ENCODE measurements at places on chromosomes 7 and 10.

- peak; percentile 86 for DNase-seq
Measured at GRCh38 chr7:134692344-134692705, 45.7 kb downstream of the BPGM start.

DNA sequence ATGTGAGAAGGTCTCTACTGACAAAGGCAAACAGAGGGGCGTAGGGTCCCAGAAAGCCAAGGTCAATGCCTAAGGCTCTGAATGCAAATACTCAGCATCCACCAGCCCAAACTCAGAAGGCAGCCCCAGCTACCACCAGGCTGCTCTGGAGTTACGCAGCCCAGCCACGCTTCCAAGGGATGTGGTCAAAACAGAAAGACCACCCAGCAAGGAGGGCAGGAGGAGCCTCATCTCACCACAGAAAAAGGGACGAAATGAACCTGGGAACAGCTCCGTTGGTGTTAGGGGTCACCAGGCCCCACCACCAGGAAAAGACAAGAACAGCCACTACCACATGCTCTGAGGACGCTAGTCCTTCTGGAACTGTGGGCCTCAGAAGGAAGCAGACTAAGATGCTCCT is 65.1 kb downstream of the CTBP2 start:
- DNase-seq: no peak

DNA sequence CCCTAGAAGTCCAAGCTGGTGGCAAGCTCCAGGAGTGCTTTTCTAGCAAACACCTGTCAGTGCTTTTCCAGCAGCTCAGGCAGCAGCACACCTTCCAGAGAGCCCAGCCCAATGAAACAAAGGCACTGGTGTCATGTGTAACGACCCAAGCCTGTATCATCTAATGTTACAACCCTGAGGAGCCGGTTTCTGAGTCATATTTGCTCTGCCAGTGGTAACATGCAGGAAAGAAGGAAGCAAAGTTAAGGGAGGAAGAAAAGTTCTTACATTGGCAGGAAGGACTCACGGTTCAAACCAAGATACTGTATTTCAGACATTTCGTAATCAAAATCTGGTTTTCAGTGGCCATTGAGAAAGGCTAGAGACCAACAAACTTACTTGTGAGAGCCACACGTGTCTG is at the start of gene ANKRD22:
ANKRD22 (minus strand) TSS at position 139 of the 400 bp plus-strand sequence. CDS start 237 bp downstream, outside the sequence.
- peak; percentile 35 for DNase-seq

DNA sequence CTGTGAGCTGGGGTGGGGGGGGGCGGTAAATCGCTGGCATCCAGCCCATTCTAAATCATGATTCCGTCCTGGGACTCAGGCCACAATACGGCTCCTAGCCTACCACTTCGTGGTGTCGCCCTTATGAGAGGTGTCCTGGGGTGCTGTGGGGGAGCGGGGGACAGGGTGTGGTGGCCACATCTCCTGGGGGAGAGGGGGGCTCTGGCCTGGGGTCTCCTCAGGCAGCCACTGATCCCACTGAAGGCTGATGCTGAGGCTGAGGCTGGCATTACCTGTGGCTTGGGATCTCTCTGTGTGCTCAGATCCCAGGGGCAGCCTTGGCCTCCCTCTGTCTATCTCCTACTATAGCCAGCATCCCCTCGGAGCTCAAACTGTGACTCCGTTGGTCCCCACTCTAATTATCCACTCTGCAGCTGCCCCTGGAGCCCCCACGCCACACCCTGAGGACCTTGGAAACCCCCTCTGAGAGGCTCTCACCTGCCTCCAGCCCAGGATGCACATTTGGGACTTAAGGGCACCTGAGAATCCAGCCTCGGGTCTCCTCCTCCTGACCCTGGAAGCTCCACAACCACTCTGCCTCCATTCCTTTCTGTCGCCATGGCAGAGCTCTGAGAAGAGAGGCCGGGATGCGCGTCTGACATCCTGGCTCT is 249.3 kb upstream of the TCERG1L start:
- DNase-seq: no peak
